ENCODE measurements at places on chromosomes 7 and 10.

GRCh38 chr7:82598958-82599357 is 155.4 kb upstream of the CACNA2D1 start:
- no peak for DNase-seq

- no peak for DNase-seq
Measured at GRCh38 chr7:157355784-157356511, 19.1 kb downstream of the DNAJB6 start.

DNA sequence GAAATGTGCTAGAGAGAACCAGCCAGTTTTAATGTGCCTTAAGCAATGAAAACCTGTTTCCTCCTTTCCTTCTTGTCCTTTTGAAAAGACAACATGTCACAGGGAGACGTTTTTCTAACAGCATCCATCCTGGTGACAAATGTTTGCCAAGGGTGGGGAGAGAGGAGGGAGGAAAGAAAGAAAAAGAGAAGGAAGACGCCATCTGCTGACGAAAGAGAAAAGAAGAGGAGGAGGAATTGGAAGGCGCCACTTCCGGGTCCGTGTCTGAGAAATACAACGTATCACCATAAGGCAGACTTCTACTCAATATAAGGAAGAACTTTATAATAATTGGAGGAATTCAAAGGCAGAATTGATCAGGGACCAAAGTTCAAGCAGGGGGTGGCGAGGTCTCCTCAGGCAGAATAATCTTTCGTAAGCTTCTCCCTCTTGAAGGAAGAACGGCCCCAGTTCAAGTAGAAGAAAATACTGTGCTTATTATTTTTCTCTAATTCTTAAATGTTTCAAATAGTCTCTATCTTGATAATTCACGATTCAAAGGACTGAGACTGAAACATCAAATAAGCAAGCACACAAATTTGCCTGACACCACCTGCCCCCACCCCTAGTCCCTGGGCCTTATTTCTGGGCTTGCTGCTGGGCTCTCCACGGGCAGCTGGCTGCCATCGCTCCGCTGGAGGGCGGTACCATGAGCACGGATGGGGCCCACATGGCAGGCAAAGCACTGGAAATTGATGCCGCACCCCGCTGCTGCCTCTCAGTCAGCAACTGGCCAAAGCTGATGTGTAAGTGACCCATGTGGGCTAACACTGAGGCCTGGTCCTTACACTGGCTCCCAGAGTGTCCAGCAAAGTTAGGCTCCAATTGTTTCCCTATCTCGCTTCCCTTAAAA is 273.7 kb upstream of the KLF14 start:
- peak; percentile 39 for DNase-seq

- DNase-seq: no peak
Measured at GRCh38 chr7:18016547-18017444, 10.8 kb downstream of the PRPS1L1 start.

- no peak for DNase-seq
Measured at GRCh38 chr10:46518028-46518725, 38.3 kb downstream of the GPRIN2 start.

GRCh38 chr7:35544028-35544742 is 150.8 kb downstream of the HERPUD2 start:
- no peak for DNase-seq

GRCh38 chr7:121182902-121183301 is 145.9 kb upstream of the WNT16 start:
- DNase-seq: no peak

GRCh38 chr10:8596929-8597472 is 542.5 kb downstream of the GATA3 start:
- no peak for DNase-seq

DNA sequence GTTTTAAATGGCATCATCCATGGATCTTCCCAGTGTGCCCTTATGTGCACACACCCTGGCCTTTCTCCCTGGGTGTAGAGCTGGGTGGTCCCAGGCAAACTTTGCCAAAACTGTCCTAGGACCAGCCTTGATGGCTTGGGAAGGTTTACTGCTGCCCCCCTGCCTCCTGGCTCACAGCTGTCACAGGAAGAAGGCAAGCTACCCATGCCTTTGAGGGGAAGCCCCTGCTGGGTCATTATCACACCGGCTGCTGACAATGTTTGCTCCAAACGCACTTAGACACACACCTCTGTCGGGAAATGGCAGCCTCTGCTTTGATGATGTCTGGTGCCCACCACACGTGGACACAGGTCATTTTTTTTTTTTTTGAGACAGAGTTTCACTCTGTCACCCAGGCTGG is 25.2 kb upstream of the FIGNL1 start:
- DNase-seq: no peak

- no peak for DNase-seq
Measured at GRCh38 chr7:130887182-130887956, 153.4 kb upstream of the KLF14 start.

GRCh38 chr10:113550365-113550764 is 2.5 kb upstream of the HABP2 start:
- no peak for DNase-seq

- no peak for DNase-seq
Measured at GRCh38 chr10:60353519-60354258, 36.0 kb downstream of the ANK3 start.

GRCh38 chr10:129274748-129275474 is 192.1 kb upstream of the MGMT start:
- DNase-seq: no peak

- DNase-seq: no peak
Measured at GRCh38 chr7:156634117-156634516, 6.5 kb upstream of the RNF32 start.

DNA sequence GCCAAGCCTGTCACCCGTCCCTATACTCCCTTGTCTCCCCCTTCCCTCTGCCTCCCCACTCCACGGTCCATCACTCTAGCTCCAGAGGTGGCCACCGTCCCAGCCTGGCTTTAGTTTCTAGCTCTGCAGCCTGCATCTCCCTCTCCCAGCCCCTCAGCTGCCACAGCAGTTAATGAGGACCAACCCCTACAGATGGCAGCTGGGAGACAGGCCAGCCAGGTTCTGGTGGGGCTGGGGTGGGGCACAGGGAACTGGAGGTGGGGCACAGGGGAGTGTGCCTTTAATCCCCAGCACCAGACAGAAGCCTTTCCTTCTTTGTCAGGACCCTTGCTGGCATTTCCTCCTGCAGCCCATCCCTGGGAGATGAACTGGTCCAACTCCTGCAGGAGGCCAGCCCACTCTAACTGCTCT is 21.1 kb downstream of the UNC5B start:
- DNase-seq: no peak

GRCh38 chr7:36312064-36312914 is 77.4 kb upstream of the ANLN start:
- no peak for DNase-seq

DNA sequence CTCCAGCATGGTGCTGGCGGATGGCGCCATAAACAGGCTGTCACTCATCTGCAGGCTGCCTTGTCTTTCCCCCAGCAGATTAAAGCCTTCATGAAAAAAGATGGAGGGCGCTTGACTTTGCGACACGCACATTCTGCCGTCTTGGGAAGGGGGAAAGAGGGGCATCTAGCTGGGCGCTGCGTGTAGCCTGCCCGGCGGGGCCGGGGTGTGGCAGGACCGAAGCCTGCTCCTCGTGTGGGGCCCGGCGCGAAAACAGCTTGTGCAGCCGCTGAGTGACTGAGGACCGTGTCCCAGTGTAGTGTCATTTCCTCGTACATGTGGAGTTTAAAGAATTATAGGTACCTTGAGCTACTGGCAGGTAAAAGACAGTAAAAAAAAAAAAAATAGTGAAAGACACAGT is 97.9 kb downstream of the MGMT start:
- no peak for DNase-seq

- DNase-seq: no peak
Measured at GRCh38 chr7:13538669-13539068, 450.8 kb downstream of the ETV1 start.

DNA sequence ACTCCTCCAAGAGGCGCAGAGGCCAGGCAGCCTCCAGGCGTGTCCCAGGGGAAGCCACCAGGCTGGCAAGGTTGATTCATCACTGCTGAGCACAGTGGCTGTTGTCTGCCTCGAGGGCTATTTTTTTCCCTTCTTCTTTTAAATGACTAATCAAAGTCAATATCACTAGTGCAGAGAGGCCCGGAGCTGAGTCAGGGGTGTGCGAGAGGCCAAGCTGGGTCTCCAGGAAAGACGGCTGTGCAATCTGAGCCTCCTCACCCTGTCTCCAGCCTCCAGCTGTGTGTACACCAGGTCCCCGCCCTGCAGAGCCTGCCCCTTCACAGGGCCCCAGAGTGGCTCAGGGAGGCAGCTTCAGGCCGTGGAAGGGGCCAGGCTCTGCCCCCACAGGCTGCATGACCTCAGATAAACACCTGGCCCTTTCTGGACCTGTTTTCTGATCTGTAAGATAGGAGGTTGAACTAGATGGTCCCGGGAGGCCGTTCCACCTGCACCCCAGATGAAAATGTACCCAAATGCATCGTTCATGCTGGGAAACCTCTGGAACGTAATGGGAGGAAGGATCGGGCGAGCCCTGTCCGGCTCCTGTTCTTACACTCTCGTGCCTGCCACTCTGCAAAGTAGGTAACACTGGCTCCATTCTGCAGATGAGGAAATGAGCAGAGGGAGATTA is 3.7 kb downstream of the STX1A start:
- no peak for DNase-seq

DNA sequence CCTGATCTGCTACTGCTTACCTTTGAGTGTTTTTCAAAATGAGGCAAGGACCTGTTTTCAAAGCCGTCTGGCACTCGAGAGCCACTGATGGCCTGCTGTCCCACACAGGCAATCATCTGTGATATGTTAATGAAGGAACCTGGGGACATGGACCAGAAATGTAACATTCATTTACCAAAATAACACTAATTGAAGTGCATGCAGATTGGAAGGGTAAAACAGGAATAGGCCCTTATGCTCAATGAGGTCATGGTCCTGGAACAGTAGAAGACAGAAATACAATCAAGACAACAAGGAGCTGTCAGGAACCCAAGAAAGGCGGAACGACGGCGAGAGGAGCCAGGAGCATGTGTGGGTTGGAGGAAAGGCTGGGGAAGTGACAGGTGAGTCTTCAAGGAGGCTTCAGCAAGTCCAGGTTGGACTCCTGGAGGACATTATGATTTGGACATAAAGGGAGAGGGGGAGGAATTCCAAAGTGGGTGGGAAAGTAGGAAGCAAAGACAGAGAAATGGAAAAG is 28.3 kb downstream of the POLR3A start:
- no peak for DNase-seq

- DNase-seq: no peak
Measured at GRCh38 chr7:105580022-105580740, 1.1 kb downstream of the EFCAB10 start.

DNA sequence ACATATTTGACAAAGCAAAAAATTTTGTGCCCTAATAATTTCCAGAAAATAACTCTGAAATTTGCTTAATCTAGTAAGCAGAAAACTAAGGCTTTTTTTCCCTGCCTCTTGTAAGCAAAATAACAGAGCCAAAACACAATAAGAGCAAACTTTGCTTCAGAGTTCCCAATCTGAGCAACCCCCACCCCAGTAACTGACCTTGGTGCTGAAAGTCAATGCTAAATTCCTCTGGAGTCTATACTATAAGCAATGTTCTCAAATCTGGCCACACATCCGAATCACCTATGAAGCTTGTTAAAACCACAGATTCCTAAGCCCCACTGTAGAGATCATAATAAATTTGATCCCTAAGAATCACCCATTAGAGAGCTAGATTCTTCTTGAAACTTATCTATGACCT is 150.5 kb downstream of the ELAPOR2 start:
- DNase-seq: no peak

GRCh38 chr10:28284126-28284525 is 18.7 kb downstream of the MPP7 start:
- no peak for DNase-seq

GRCh38 chr7:121113288-121113687 is 124.8 kb downstream of the CPED1 start:
- DNase-seq: no peak

- DNase-seq: no peak
Measured at GRCh38 chr10:23362879-23363792, 18.5 kb upstream of the C10orf67 start.

- DNase-seq: no peak
Measured at GRCh38 chr7:134462337-134462925, 3.5 kb upstream of the AKR1B1 start.

GRCh38 chr7:7414791-7415603 is 120.7 kb downstream of the COL28A1 start:
- DNase-seq: no peak

DNA sequence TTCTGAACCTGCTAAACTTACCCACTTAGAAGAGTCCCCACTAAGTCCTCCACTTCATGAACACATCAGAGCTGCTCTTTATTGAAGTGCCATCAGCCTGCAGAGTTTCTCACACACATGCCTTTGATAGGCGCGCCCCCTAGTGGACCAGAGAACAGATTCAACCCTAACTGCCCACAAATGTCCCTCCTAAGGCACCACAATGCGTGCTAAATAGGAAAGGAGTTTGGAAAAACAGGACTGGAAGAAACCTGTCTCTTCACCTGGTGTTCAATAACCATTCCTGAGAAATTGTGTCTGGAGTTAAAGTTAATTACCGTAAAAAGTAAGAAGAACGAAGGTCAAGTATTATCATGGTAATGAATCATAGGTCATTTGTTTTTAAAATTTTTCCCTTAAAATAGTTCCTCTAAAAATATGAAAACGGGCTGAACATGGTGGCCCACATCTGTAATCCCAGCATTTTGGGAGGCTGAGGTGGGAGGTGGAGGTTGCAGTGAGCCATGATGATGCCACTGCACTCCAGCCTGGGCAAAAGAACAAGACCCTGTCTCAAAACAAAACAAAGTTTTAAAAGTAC is 249.7 kb downstream of the ELMO1 start:
- DNase-seq: peak; percentile 54

- DNase-seq: no peak
Measured at GRCh38 chr7:140447841-140448240, 31.5 kb downstream of the MKRN1 start.

DNA sequence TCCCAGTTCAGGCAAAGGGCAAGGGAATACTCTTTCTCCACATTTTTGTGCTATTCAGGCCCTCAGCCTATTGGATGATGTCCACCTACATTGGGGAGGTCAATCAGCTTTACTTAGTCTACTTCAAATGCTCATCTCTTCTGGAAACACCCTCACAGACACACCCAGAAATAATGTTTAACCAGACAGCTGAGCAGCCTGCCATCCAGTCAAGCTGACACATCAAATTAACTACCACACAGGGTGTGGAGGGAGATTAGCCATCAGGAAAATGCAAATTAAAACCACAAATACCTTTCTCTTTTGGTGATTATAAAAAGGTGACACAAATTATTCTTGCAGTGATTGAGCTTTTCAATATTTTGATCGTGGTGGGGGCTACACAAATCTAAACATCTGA is 74.7 kb upstream of the FZD8 start:
- DNase-seq: no peak

GRCh38 chr7:12296051-12296570 is 85.0 kb downstream of the TMEM106B start:
- DNase-seq: no peak

GRCh38 chr7:16089191-16089590 is 332.1 kb downstream of the CRPPA start:
- no peak for DNase-seq

- no peak for DNase-seq
Measured at GRCh38 chr7:127874951-127875608, 156.2 kb downstream of the LRRC4 start.

Measured in stimulated activated CD8-positive, alpha-beta memory T cell treated with anti-CD3 and anti-CD28 coated beads, Interleukin-7, amount 100 ng/mL, for 4 hours (primary cell).